ENCODE measurements at places on chromosomes 4 and X.

GRCh38 chr4:76952656-76953582 lies 3.4 kb downstream of the SEPTIN11 start:
- no peak for DNase-seq

GRCh38 chrX:110172215-110172614 lies 145.7 kb downstream of the AMMECR1 start:
- no peak for DNase-seq

DNA sequence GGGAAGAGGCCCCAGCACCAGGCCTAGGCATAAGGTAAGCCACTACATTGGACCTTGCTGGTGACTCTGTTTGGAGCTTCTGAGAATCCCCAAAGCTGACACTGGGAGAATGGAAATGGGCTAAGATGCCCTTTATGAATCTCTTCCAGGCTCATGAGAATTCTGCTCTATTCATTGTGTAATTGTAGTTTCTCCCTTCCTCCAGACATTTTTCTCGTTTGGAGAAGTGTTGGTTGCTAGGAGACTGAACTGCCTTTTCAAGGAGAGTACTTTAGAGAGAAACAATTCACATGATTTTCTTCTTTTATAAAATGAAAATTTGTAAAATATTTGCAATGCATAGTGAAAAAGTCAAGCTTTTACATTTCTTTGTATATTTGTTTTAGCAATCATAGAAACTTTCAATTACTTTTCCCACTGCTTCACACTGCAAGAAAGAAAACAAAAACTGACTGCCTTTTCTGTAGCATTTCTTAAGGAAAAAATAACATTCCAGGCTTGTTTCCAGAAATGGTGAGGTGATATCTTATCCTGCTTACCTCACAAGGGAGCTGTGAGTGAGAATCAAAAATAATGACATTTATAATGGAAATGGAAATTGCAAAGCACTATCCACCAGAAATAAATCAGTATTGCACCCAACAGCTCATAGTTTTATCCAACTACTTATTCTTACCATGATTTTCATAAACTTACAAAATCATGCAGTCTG lies 24.9 kb upstream of the DCHS2 start:
- DNase-seq = no peak

- DNase-seq = no peak
Observed at GRCh38 chrX:3962511-3963311, 249.3 kb upstream of the PRKX start.

DNA sequence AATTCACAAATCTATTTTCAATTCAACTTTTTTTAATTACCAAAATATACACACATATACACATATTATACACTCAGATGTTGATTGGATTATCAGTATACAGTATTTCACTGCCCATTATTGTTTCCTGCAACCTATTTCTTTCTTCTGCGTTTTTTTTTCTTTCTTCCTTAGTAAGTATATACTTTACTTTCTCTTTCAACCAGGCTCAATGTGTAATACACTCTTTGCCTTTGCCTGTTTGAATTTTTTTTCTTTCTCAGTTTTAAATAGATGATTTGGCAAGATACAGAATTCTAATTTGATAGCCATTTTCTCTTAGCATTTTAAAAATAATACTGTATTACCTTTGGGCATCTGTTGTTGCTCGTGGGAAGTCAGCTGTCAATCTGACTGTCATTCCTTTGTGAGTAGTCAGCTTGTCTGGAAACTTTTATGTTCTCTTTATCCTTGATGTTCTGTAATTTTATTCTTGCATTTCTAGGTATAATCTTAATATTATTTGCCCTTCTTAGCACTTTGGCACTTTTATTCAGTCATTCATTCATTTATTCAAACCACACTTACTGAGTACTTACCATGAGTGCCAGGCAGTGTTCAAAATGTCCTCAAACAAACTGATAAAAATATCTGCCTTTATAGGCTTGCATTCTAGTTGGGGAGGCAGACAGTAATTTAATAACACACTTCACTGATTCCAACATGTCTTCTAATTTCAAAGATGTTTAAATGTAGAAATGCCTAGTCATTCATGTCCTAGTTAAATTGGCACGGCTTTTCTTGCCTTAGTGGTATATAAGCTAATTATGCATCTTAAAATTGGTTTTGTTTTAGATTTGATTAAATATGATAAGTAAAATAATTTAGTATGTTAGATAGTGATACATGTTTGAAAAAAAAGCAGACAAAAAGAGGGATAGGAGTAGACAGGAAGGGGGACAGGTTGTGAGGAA lies 3.7 kb downstream of the USP38 start:
- no peak for DNase-seq

DNA sequence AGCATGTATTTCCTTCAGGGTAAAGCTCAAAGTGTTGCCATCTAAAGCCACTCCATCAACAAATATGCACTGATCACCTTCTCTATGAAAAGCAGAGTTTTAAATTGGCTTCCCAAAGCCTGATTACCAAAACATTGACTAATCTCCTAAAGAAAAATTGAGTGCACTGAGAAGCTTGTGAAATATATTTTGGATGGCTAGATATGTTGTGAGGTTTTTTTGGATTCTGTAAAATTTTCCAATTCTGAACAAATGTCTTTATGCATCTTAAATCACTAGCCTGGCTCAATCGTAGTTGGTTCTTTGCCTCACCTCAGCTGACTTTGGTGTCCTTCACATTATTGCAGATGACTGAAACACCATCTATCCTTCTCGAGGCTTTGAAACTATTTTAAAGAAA lies 14.9 kb upstream of the EXOSC9 start:
- no peak for DNase-seq

DNA sequence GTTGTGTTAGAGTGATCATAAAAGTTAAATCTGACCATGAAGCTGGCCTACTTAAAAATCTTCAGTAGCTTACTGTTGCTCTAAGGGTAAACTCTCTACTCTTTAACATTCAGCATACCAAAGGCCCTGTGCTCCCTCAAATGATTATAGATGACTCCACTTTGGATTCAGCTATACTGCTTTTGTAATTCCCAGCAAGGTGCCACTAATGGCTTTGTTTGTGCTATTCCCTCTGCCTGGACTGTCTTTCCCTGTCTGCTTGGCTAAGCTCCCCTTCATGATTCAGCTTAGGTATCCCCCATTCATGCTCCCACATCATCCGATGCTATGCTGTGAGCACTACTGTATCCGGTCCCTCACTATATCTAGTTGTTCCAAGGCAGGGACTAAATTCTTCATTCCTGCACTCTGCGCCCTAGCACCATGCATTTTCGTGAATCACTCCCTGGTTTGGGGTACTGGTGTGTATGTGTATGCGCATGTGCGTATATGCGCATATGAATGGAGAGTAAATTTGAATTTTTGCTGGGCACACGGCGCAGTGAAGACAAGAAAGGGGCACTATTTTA lies 453 bp upstream of the PBDC1 start:
- DNase-seq = no peak

GRCh38 chr4:41656572-41657520 lies 91.7 kb downstream of the PHOX2B start:
- no peak for DNase-seq
